ENCODE measurements at places on chromosomes 1 and 21. TPM values are rescaled to one million over a fixed set of nuclear protein-coding genes. Genes with fewer than 3 reads are reported as not detected.

DNA sequence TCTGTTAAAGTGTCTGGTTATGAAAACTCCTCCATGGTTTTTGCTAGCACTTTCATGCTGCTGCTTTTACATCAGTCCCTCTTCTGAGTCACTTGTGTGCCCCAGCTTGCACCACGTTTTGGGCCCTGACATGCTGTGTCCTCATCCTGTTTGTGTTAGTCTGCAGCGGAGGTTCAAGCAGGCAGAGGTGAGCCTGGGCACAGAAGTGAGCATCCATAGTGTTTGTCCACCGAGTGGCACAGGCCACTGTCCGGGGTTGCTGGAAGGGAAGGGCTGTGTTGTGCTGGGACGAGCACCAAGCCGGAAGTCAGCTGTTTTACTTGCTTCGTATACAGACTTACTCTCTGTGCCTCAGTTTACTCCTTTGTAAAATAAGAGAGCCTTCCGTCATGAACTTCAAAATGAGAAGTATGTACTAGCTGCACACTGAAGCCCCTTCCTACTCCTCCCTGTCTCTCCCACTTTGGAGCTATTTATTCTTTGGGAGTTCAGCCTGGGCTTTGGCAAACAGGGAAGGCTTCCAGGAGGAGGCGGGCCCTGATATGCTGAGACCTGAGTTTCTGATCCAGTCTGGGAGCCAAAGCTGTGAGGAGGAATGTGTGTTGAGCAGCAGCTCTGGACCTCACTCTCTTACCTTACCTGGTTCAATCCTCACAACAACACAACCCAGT is 10.7 kb upstream of the LAPTM5 start:
- no peak for DNase-seq

GRCh38 chr1:40389871-40390560 is 16.5 kb downstream of the SMAP2 start:
- DNase-seq, result peak; percentile 93

DNA sequence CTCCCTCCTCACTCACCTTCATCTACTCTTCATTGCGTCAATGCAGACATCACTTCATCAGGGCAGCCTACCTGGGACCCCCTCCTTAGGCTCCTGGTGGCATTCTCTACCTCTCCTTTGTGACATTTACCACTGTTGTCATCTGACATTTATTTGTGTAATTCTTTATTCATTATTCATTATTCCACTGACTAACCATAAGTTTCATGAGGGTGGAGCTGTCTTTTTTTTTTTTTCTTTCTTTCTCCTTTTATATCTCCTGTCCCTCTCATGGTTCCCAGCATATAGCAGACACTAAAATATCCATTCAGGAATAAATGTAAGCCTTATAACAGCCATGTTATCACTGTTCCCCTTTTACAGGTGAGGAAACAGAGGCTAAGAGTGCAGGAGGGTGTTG is 126.8 kb downstream of the KAZN start:
- no peak for DNase-seq

- DNase-seq, result no peak
Observed at GRCh38 chr1:203524824-203525223, 30.9 kb downstream of the OPTC start.

DNA sequence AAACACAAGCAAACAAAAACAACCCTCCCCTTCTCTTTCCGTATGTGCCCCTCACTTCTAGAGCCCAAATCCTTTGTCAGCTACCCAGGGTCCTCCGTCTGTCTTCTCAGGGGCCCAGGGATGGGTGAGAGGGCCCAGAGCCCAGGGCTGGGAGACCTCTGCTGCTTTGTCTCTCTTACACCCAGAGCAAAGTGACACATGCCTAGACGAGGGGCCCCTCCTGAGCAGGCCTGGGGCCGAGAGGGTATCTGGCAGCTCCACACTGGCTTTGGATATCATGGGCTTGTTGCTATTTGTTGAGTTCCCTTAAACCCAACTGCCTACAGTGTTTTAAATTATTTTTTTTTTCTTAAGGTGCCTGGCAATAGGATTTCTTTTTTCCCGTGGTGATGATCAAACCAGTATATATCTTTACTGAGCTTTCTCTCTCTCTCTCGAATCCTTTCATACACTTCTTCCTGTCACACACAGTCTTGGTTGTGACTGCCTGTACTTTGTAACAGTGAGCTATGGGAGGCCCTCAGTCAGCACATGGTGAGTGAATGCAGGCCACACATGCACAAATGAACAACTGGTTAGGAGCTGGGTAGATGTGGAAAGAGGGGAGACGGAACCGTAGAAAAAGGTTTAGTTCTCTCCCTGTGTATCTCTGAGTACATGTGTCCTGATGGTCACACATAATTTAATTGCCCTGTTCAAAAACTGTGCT is 14.5 kb downstream of the RASSF5 start:
- no peak for DNase-seq

DNA sequence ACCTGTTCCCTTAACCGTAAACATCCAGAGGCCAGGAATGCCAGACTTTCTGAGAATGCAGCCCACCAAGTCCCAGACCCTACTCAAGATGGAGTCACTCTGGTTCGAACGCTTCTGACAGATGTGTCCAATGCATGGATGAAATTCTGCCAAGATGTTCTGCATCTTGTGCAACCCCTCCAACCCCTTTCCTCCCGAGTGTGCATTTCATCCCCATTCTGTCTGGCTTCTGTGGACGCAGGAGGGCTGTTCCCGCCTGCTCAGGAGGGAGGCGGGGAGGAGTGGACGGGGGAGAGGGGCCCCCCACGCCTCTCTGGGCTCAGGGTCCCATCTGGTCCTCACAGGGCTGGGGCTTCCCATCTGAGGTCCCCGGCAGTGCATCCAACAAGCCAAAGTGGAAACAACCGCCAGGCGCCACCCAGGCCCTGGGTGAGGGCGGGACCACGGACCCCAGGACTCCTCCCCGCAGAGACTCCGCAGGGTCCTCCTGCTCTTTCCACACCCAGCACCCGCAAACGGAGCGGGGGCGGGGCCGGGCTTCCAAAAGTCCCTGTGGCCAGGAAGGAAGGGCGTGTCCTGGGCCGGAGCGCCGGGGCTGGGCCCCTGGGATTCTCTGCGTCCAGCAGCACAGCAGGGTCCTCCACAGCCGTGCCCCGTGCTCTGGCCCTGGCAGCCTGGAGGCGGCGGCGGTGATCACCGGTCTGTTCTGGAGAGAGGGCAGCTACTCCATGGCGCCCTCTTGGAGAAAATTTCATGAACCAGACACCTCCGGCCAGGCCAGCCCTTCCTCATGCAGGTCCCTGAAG is 27.8 kb upstream of the SUMO3 start:
- peak; percentile 51 for DNase-seq

- no peak for DNase-seq
Observed at GRCh38 chr1:184956999-184957700, 17.2 kb downstream of the NIBAN1 start.

- peak; percentile 29 for DNase-seq
Observed at GRCh38 chr1:12125422-12126355, 41.1 kb upstream of the TNFRSF1B start.

DNA sequence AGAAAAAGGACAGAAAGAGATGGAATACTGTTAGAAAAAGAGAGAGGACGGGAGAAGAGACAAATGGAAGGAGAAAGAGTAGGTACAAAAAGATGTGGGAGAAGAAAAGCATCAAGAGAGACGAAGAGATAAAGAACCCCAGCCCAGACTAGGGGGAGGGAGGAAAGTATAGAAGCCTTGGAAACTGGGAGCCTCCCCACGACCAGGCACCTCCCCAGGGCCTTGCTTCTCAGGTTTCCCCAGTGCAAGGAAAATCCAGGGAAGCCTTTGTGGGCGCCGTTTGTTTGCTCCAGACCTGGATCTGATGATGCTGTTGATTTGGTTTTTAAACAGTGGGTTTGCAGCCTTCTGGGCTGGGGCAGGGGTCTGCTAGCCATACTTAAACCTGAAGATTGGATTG is 15.2 kb upstream of the ALX3 start:
- DNase-seq, result no peak

- no peak for DNase-seq
Observed at GRCh38 chr21:37574751-37575150, 208.2 kb downstream of the DYRK1A start.

- no peak for DNase-seq
Observed at GRCh38 chr1:11792106-11792505, 13.7 kb downstream of the MTHFR start.

DNA sequence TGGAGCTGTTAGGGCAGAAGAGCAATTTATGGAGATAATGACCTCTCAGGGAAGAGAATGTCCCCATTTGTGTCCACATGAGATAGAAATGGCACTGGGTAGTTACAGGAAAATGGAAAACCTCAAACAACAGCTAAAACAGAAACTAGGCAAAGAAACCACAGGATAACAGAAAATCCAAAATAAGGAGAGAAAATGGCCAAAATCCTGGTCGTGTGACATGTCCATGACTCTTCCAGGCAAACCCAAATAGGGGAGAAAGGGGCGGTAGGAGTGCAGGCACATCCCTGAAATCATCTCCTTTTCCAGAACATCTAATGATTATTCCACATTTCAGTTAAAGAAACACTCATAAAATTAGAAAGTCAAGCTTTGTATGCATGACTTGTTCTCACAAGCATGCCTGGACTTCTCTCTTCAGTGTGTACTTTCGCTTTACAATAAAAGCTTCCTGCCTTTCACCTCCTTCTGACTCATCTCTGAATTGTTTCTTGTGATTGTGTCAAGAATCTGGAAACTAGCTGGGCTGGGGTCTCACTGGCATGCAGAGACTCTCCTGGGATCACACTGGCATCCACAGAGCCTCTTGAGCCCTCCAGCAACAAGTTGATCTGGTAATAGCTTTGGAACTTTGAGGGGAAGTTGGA is 171.4 kb upstream of the ZP4 start:
- peak; percentile 87 for DNase-seq

- DNase-seq, result no peak
Observed at GRCh38 chr1:6730880-6731279, 29.3 kb upstream of the DNAJC11 start.

DNA sequence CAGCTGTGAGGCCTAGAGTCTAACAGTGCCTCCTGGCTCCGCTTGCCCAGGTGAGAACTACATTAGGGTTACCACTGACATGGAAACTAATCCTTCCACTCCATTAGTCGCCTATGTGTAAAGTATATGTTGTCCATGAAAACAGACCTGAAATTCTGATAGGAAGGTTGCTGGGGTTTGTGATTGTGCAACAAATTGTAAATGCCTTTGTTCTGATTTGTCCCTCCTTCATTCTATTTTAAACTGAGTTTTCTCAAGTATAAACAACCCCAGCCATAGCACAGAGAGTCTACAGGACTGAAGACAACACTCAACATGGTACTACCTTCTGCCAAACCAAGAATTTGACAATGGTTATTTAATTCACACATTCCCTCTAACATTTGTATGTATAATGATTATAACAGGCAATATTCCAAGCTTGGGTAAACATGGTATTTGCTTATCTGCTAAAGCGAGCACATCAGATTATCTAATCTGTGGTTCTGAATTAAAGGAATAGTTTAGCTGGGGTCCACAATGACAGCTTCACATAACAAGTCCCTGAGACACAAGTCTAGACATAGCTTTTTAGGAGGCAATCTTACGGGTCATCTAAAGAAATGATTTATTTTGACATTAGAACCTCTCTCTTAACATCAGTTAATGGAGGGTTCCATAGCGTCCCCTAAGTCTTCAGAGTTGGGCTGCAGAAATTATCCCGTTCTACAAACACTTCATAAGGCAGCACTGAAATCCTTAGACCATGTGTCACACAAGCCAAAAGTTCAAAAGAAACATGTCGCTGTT is 633.0 kb downstream of the SMYD3 start:
- DNase-seq, result peak; percentile 76

DNA sequence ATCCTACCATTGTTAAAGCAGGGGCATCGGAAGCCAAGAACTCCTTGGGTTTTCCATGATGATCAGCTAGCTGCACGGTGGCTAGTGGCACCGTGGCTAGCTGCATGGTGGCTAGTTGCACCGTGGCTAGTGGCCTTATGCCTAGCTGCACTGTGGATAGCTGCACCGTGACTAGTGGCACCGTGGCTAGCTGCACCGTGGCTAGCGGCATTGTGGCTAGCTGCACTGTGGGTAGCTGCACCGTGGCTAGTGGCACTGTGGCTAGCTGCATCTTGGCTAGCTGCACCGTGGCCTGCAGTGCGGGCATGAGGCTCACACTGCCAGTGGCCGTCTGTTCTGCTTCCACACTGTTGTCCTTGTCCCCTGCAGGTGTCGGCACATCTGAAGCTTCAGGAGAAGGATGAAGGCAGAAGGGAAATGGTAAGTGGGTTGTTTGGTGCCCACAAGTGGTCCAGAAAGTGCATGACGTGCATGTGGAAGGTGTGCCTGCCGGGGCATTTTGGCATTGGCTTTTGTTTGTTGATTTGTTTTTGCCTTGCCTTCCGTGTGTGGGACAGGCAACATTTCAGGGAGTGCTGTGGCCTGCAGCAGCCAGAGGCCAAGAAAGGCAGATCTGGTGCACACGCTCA is 38.6 kb downstream of the TFF3 start:
- no peak for DNase-seq

DNA sequence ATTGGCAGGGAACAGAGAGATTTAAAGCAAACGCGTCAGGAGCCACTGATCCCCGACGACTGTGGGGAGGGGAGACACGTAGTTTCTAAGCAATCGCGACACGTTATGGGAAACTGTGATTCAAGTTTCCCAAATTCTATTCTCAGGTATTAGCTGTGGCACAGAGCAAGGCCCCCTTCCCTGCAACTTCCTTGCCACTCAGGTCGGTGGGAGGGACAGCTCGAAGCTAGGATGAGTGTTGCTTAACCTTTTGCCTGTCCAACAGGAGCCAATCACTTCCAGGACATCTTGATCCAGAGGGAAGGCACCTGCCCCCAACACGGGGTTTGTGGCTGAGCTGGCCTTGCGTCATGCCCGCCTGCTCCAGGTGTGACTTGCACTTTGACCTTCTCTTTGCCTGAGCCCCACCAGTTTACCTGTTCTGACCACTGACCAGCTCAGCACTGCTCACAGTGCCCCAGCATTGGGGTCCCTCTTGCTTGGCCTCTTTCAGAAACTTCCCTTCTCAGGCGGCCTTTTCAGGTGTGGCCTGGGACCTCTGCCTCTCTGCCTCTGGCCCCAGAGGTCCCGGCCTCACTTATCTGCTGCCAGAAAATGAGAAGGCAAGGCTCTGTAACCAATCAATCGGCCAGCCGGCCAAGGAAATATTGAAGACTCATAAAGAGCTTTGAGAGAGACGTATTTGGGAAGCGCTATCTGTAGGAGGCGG is 24.6 kb downstream of the TEX35 start:
- no peak for DNase-seq

The MKNK1 gene
- total RNA-seq, result 15.4 TPM

The TNNI3K gene
- total RNA-seq, result not detected

The MORN1 gene
- 8.2 TPM for total RNA-seq

The GPA33 gene
- total RNA-seq, result not detected

The SLC1A7 gene
- 3.8 TPM for total RNA-seq

The LAMB3 gene
- total RNA-seq, result 5.9 TPM

The CCDC30 gene
- total RNA-seq, result 5.8 TPM

The PRAMEF20 gene
- not detected for total RNA-seq

The RSPH1 gene
- not detected for total RNA-seq

The CELA3A gene
- total RNA-seq, result not detected

The FNBP1L gene
- 15.0 TPM for total RNA-seq
